ENCODE measurements at places on chromosomes 12 and 14. TPM values are rescaled to one million over a fixed set of nuclear protein-coding genes. Genes with fewer than 3 reads are reported as not detected.

- H3K27ac ChIP-seq: no peak overlapping the region
- no peaks in the 10 kb centered on the region for H3K36me3 ChIP-seq
- no peak for DNase-seq
Observed at GRCh38 chr14:58789736-58790135, 152.0 kb downstream of the DACT1 start.

- H3K36me3 ChIP-seq: no peaks in the 10 kb centered on the region
- no peaks in the 10 kb centered on the region for H3K27me3 ChIP-seq
- DNase-seq: no peak
- peak overlapping the region; percentile 93 for H3K27ac ChIP-seq
Observed at GRCh38 chr14:68389943-68390342, 402.9 kb downstream of the ZFP36L1 start.

DNA sequence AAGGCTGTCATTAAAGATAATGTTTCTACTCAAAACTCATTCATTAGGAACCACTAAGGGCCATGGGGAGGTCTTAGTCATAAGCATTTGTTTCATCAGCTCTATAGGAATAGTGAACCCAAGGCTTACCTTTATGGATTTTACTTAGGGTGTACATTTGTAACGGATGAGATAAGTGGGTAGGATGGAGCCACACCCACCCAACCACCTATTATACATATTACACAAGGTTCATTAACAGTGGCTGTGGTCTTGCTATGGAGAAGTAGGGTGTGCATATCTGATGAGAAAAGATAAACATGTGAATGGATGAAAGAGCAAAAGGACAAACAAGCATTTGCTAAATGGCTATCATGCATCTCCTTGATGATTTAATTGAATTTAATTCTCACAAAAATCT is 39.6 kb upstream of the ITPR2 start:
- H3K36me3 ChIP-seq: no peaks in the 10 kb centered on the region
- DNase-seq: no peak
- H3K4me1 ChIP-seq: no peaks in the 10 kb centered on the region
- no peaks in the 10 kb centered on the region for H3K27me3 ChIP-seq

DNA sequence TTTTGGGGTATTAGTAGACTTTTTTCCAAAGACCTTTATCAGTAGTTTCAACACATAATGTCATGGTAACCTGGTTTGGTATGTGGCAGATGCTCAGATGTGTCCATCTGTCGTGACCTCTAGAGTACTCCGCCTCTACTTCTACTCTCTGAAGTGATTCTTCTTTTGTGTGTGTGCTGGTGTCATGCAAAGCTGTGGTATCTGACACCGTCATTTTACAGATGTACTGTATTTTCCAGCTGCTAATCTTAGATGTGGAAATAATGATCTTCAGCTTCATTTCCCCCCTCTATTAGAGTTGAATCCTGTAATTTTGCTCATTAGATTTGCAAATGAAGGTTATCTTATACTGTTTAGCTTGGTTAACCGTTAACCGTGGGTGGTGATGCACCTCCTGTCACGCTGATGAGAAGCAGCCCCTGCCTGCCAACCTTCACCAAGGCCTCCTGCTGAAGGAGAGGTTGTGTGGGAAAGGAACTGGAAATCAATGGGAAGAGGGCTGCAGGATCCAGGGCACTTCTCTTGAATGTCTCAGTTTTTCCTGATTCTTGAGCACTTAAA is 222.4 kb upstream of the AMIGO2 start:
- no peak overlapping the region for H3K4me3 ChIP-seq
- DNase-seq: no peak
- H3K27me3 ChIP-seq: no peaks in the 10 kb centered on the region
- H3K4me1 ChIP-seq: no peaks in the 10 kb centered on the region
- H3K36me3 ChIP-seq: no peaks in the 10 kb centered on the region

Gene NPAS3
- total RNA-seq: 0.96 TPM

GRCh38 chr14:23365036-23365731 is at the start of gene EFS:
Gene EFS, minus strand, starts transcription at chr14:23365172. Its CDS starts 147 bp downstream, at chr14:23365025.
- peak; percentile 76 for DNase-seq
- H3K27ac ChIP-seq: peak within 1 kb of the TSS; percentile 98
- no peaks in the 10 kb centered on the region for H3K27me3 ChIP-seq
- H3K36me3 ChIP-seq: no peaks in the 10 kb centered on the region

GRCh38 chr12:118946256-118946655 is 35.1 kb upstream of the SRRM4 start:
- H3K27ac ChIP-seq: no peak overlapping the region
- no peak overlapping the region for H3K4me3 ChIP-seq
- H3K4me1 ChIP-seq: no peaks in the 10 kb centered on the region
- no peaks in the 10 kb centered on the region for H3K36me3 ChIP-seq
- peaks cover 19% of the 10 kb centered on the region for H3K27me3 ChIP-seq

- H3K36me3 ChIP-seq: no peaks in the 10 kb centered on the region
- peak overlapping the region; percentile 89 for H3K27ac ChIP-seq
- H3K27me3 ChIP-seq: no peaks in the 10 kb centered on the region
- DNase-seq: peak; percentile 55
- H3K4me3 ChIP-seq: peak overlapping the region; percentile 91
Observed at GRCh38 chr12:121352682-121353018, 439 bp upstream of the ANAPC5 start.

- H3K27me3 ChIP-seq: no peaks in the 10 kb centered on the region
- H3K4me1 ChIP-seq: no peaks in the 10 kb centered on the region
- no peak overlapping the region for H3K27ac ChIP-seq
- H3K36me3 ChIP-seq: no peaks in the 10 kb centered on the region
Observed at GRCh38 chr14:101354726-101355125, 206.6 kb upstream of the DIO3 start.

Gene KRT85
- total RNA-seq: not detected

GRCh38 chr12:1844661-1845409 is 24.5 kb downstream of the LRTM2 start:
- no peak overlapping the region for H3K4me3 ChIP-seq
- H3K27me3 ChIP-seq: peaks cover 35% of the 10 kb centered on the region
- no peak overlapping the region for H3K27ac ChIP-seq

DNA sequence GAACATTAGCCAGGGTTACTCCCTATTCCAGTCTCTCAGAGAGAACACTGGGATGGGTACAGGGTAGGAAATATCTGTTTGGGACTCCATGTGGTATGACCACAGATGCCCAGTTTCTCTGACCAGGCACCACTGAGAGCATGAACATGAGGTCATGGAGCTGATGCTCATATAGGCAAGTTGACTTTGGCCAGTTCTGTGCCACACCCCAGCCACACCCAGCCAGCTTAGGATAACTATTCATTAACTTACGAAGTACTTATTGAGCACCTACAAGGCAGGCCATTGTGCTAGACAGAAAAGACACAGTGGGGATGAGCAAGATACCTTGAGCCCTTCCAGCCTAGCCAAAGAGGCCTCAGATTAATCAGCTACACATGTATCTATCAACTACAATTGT is 262.5 kb downstream of the DPF3 start:
- no peaks in the 10 kb centered on the region for H3K4me1 ChIP-seq
- no peaks in the 10 kb centered on the region for H3K27me3 ChIP-seq
- no peak overlapping the region for H3K4me3 ChIP-seq
- H3K27ac ChIP-seq: no peak overlapping the region
- no peaks in the 10 kb centered on the region for H3K36me3 ChIP-seq
- DNase-seq: no peak

DNA sequence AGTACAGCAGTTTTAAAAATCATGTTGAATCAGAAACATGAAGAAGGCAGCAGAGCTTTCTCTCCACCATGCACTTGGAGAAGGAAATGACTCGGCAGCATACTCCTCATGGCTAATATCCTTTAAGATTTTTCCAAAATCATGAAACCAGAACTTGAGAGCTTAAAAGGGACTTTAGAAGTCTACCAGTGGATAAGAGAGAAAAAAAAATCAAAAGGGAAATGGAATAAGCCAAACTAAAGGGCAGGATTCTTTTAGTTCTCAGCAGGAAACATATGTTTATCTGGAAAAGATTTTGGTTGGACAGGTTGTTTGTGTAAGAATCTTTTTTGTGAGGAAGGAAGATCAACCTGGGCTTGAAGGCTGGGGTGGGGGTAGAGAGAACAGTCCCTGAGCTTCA is 111.8 kb downstream of the PRKCH start:
- no peaks in the 10 kb centered on the region for H3K27me3 ChIP-seq
- H3K4me1 ChIP-seq: no peaks in the 10 kb centered on the region
- no peak overlapping the region for H3K27ac ChIP-seq
- no peak overlapping the region for H3K4me3 ChIP-seq
- H3K36me3 ChIP-seq: no peaks in the 10 kb centered on the region

DNA sequence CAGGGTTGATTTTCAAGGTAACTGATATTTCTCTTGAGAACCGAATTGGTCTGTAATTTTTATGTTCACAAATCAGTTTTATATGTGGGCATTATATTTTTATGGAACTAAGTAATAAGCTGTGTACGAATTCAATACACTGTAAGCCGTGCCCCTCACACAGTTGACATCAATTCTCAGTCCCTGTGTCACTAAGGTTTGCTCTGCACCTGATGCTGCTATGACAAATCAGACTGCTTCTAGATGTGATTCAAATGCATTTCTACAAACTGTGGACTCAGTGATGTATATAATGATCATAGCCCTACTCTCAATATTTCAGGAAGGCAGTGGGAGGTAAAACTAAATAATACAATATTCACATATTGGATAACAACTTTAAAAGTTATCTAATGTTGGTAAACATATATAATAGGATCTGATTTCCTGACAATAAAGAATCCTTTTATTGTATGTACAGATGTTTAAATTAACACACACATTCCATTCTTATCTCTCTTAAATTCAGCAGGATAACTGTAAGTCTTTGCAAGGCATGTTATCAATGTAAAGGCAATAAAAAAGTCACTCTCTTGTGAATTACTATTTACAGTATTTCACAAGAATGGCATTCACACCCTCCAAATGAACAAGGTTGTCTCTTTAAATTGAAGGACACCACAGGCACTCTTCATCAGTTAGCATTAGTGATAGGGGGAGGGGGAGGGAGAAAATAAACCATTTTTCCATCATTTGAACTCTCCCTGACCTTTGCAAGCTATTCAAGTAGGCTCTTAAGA is 87.2 kb upstream of the SOX5 start:
- H3K4me1 ChIP-seq: no peaks in the 10 kb centered on the region
- H3K4me3 ChIP-seq: no peak overlapping the region
- H3K36me3 ChIP-seq: no peaks in the 10 kb centered on the region
- H3K27ac ChIP-seq: no peak overlapping the region
- no peak for DNase-seq

DNA sequence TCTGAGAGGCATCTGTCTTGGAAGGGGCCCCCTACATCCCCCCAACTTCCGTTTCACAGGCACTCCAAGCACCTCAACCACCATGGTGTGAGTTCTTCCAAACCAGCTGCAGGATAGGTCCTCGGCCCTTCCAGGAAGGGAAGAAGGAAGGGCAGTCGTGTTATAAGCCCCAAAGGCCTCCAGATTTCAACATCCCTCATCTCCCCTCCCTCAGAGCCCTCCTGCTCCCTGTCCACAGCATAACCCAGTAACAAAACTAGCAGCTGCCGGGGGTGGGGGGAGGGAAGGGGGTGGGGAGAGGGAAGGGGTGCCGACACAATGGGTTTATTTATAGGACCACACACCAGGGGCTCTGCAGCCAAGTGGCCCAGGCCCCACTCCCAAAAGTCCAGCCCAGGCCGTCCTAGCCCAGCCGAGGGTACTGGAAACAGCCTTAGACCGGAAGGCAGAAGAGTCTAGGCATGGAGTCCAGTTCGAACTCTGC is 18.3 kb downstream of the NCKAP5L start:
- peak overlapping the region; percentile 89 for H3K27ac ChIP-seq
- no peak overlapping the region for H3K4me3 ChIP-seq
- H3K27me3 ChIP-seq: no peaks in the 10 kb centered on the region
- H3K36me3 ChIP-seq: no peaks in the 10 kb centered on the region
- H3K4me1 ChIP-seq: peaks cover 7% of the 10 kb centered on the region

Gene LUM
- 180 TPM for total RNA-seq

DNA sequence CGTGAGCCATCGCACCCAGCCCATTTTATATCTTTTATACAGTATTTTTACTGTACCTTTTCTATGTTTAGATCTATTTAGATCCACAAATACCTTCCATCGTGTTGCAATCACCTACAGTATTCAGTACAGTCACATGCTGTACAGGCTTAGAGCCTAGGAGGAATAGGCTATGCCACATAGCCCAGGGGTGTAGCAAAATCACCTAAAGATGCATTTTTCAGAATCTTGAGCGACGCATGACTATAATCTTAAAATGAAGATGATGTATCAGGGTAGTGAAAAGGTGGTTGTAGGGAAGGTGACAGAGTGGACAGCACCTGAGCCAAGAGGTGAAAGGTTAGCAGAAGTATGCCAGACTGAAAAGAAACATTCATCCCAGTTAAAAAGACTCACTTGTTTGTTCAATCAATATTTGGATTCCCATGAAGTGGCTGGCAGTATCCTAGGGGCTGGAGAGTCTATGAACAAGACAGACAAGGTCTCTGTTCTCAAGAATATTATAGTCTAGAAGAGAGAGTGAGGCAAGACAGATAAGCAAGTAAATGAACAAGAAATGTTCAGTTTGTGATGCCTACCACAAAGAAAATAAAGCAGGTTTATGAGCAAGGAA is 3.6 kb downstream of the SPRING1 start:
- no peaks in the 10 kb centered on the region for H3K27me3 ChIP-seq
- no peak for DNase-seq
- no peak overlapping the region for H3K4me3 ChIP-seq

Gene HOMEZ
- total RNA-seq: 10.8 TPM

DNA sequence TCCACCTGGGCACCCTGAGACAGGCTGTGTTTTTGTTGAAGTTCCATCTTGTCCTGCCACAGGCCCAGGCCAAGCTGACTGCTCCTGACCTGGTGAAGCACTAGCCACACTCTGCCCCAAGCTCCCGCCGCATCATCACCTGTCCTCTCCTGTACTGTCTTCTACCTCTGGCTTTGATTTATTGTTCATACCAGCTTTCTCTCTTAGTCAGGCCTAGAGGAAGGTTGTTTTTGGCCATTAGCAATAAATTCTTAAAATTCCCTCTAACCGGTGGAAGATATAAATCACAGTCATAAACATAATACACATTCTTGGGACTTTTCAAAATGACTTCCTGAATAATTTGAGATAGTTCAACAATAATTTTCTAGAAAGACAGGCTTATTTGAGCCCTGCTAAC is 169.4 kb downstream of the DAD1 start:
- no peaks in the 10 kb centered on the region for H3K4me1 ChIP-seq
- no peak overlapping the region for H3K4me3 ChIP-seq
- no peaks in the 10 kb centered on the region for H3K27me3 ChIP-seq
- no peak for DNase-seq
- no peak overlapping the region for H3K27ac ChIP-seq

GRCh38 chr14:68062651-68063050 is 243.1 kb downstream of the RAD51B start:
- no peaks in the 10 kb centered on the region for H3K4me1 ChIP-seq
- no peaks in the 10 kb centered on the region for H3K36me3 ChIP-seq
- DNase-seq: no peak
- H3K4me3 ChIP-seq: no peak overlapping the region

Gene CLSTN3
- 23.9 TPM for total RNA-seq

Gene SLC8A3
- total RNA-seq: not detected

GRCh38 chr12:78119351-78119918 is 288.7 kb downstream of the NAV3 start:
- H3K27me3 ChIP-seq: no peaks in the 10 kb centered on the region
- no peaks in the 10 kb centered on the region for H3K36me3 ChIP-seq
- no peak for DNase-seq

Gene IL22
- total RNA-seq: not detected

Gene FITM1
- 2.6 TPM for total RNA-seq

Gene FSCB
- total RNA-seq: 0.59 TPM

GRCh38 chr14:75877884-75878283 is 103.9 kb downstream of the TGFB3 start:
- DNase-seq: no peak
- H3K4me1 ChIP-seq: no peaks in the 10 kb centered on the region
- H3K27ac ChIP-seq: peak overlapping the region; percentile 1

- H3K4me1 ChIP-seq: no peaks in the 10 kb centered on the region
- no peaks in the 10 kb centered on the region for H3K36me3 ChIP-seq
- no peak for DNase-seq
- no peak overlapping the region for H3K4me3 ChIP-seq
- H3K27ac ChIP-seq: peak overlapping the region; percentile 30
Observed at GRCh38 chr14:50452979-50453705, 56.5 kb upstream of the CDKL1 start.
